Natural killer cell (primary cell): ENCODE measurements at places on chromosomes 5 and 9. TPM values are rescaled to one million over a fixed set of nuclear protein-coding genes. Genes with fewer than 3 reads are reported as not detected.

The NREP gene
- total RNA-seq = 7.6 TPM

DNA sequence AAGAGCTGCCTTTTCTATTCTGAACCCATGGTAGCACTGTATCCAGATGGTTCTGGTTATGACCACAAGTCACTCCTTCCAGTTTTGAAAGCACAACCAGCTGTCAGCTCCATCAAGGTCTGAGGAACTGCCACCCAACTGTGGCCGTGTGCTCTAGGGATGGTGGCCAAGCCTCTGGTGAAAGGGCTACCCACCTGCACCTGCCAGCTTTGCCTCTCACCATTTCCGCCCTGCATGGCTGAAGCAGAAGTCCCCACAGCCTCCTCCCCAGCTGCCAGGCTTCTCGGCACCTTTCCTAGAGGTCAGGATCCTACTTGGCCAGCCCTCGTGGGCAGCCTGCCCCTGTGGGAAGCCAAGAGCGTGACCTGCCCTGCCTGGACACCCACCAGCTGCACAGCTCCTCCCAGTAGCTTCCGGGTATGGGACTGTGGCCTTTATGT is 16.8 kb downstream of the SEMA5A start:
- no peak for DNase-seq
- H3K27me3 ChIP-seq = no peaks in the 10 kb centered on the region
- H3K4me1 ChIP-seq = no peaks in the 10 kb centered on the region
- no peaks in the 10 kb centered on the region for H3K36me3 ChIP-seq
- no peak overlapping the region for H3K27ac ChIP-seq

- H3K4me1 ChIP-seq = peaks cover 11% of the 10 kb centered on the region
- H3K36me3 ChIP-seq = no peaks in the 10 kb centered on the region
- H3K27me3 ChIP-seq = no peaks in the 10 kb centered on the region
- DNase-seq = no peak
- no peak overlapping the region for H3K4me3 ChIP-seq
Measured at GRCh38 chr9:38046661-38047300, 22.2 kb downstream of the SHB start.

- DNase-seq = no peak
- H3K36me3 ChIP-seq = peaks cover 6% of the 10 kb centered on the region
- no peak overlapping the region for H3K27ac ChIP-seq
Measured at GRCh38 chr9:112093147-112093869, 81.8 kb downstream of the SUSD1 start.
